ENCODE measurements at places on chromosomes 7 and 10. TPM values are rescaled to one million over a fixed set of nuclear protein-coding genes. Genes with fewer than 3 reads are reported as not detected.

GRCh38 chr7:73433924-73434700 is 534 bp downstream of the FZD9 start:
- H3K27ac ChIP-seq, result no peak overlapping the region
- peak overlapping the region; percentile 39 for H3K4me3 ChIP-seq
- no peaks in the 10 kb centered on the region for H3K36me3 ChIP-seq

MMP21 gene
- not detected for total RNA-seq

IDE gene
- total RNA-seq, result 52.7 TPM

GRCh38 chr10:99730026-99730425 is 1.9 kb downstream of the COX15 start:
- no peak overlapping the region for H3K4me3 ChIP-seq

DNA sequence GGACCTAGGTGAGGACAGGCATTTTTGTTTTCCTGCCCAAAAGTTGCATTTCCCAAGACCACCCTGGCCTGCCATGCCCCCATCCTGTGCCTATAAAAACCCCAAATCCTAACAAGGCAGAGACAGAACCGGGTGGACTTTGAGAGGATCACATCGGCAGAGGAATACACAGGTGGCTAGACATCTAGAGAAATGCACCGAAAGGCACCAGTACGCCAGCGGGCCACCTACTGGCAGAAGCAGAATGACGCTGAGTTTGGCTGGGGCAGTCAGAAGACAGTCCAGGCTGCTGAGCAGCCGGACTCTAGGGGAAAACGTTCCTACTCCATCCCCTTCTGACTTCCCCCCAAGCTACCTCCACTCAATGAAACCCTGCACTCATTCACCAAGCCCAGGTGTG is 2.8 kb downstream of the AKR1C4 start:
- no peak overlapping the region for H3K4me3 ChIP-seq
- no peaks in the 10 kb centered on the region for H3K36me3 ChIP-seq
- no peak overlapping the region for H3K27ac ChIP-seq
- H3K4me1 ChIP-seq, result no peaks in the 10 kb centered on the region

FAM13C gene
- 0.23 TPM for total RNA-seq

DNA sequence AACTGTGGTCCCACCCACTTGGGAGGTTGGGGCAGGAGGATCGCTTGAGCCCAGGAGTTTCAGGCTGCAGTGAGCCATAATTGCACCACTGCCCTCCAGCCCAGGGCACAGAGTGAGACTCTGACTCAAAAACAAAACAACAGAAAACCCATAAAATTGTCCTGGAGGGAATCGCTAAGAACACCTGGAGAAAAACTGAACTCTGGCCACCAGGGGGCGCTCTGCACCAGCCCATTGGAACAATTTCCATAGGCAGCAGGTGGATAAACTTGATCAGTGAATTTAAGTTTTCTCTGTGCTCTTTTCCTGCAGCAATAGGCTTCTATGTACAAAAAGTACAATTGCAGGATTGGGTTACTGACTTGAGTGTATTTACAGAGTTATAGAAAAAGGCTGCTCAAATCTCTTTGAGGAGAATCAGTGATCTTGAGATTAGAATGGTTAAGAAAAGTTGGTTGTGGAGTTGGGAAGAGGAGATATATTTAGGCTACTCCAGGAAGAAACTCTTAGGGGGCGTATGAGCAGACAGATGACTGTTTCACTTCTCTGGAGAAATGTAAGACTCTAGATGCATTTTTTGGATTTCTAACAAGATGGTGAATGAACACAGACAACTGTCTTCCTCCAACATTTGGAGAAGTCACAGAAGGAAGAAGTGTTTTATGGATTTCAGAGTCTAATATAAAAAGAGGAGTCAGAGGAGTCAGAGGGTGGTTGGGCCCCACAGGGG is 274.9 kb upstream of the GALNT17 start:
- H3K27me3 ChIP-seq, result no peaks in the 10 kb centered on the region
- H3K4me3 ChIP-seq, result peak overlapping the region; percentile 33
- no peak overlapping the region for H3K27ac ChIP-seq

- H3K27ac ChIP-seq, result no peak overlapping the region
- H3K4me1 ChIP-seq, result no peaks in the 10 kb centered on the region
- DNase-seq, result no peak
- no peak overlapping the region for H3K4me3 ChIP-seq
- no peaks in the 10 kb centered on the region for H3K27me3 ChIP-seq
Measured at GRCh38 chr7:110454713-110455112, 636.2 kb upstream of the LRRN3 start.

- no peak for DNase-seq
- no peaks in the 10 kb centered on the region for H3K36me3 ChIP-seq
- no peaks in the 10 kb centered on the region for H3K27me3 ChIP-seq
- no peak overlapping the region for H3K27ac ChIP-seq
- no peak overlapping the region for H3K4me3 ChIP-seq
Measured at GRCh38 chr7:73612598-73613269, 11.6 kb downstream of the MLXIPL start.

CRTAC1 gene
- 0.91 TPM for total RNA-seq

- no peak overlapping the region for H3K4me3 ChIP-seq
- no peak for DNase-seq
- no peaks in the 10 kb centered on the region for H3K27me3 ChIP-seq
Measured at GRCh38 chr7:157555313-157555712, 218.5 kb downstream of the DNAJB6 start.

PRKCQ gene
- 21.4 TPM for total RNA-seq

- H3K27me3 ChIP-seq, result no peaks in the 10 kb centered on the region
- no peaks in the 10 kb centered on the region for H3K4me1 ChIP-seq
- no peak overlapping the region for H3K4me3 ChIP-seq
- DNase-seq, result no peak
- no peak overlapping the region for H3K27ac ChIP-seq
Measured at GRCh38 chr10:104424719-104425118, 71.1 kb downstream of the CFAP58 start.

GRCh38 chr7:29424984-29425309 is 138.7 kb upstream of the PRR15 start:
- DNase-seq, result no peak
- no peaks in the 10 kb centered on the region for H3K27me3 ChIP-seq
- no peaks in the 10 kb centered on the region for H3K4me1 ChIP-seq
- H3K4me3 ChIP-seq, result no peak overlapping the region
- H3K27ac ChIP-seq, result no peak overlapping the region

GRCh38 chr7:151869455-151869854 is 7.5 kb downstream of the PRKAG2 start:
- no peak for DNase-seq
- H3K27ac ChIP-seq, result no peak overlapping the region
- H3K4me3 ChIP-seq, result no peak overlapping the region
- H3K36me3 ChIP-seq, result no peaks in the 10 kb centered on the region

DNA sequence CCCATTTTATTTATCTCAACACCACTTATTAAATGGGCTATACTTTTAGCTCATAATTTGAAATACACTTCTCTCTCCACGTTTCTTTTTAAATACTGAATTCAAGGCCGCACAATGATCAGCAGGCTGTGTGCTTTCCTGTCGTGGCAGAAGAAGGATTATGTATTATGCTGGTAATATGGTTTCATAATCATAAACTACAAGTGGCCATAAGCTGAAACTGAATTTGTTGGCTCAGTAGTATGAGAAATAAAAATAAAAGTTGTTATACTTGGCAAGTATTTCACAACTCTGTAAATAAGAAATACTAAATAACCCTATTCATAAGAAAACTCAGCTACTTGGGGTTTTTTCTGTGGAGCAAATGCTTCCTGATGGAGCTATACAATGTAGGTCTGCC is 313.6 kb downstream of the DOCK4 start:
- no peak overlapping the region for H3K27ac ChIP-seq
- no peak for DNase-seq
- no peaks in the 10 kb centered on the region for H3K27me3 ChIP-seq
- H3K4me1 ChIP-seq, result no peaks in the 10 kb centered on the region
- H3K36me3 ChIP-seq, result no peaks in the 10 kb centered on the region
- no peak overlapping the region for H3K4me3 ChIP-seq

- H3K4me1 ChIP-seq, result peaks cover 11% of the 10 kb centered on the region
- no peak overlapping the region for H3K4me3 ChIP-seq
- no peak for DNase-seq
- H3K27me3 ChIP-seq, result peaks cover 7% of the 10 kb centered on the region
- no peak overlapping the region for H3K27ac ChIP-seq
- H3K36me3 ChIP-seq, result no peaks in the 10 kb centered on the region
Measured at GRCh38 chr7:80127412-80128160, 7.0 kb upstream of the GNAI1 start.

GRCh38 chr7:116785843-116786242 is 76.5 kb upstream of the CAPZA2 start:
- H3K27me3 ChIP-seq, result no peaks in the 10 kb centered on the region
- no peaks in the 10 kb centered on the region for H3K36me3 ChIP-seq
- no peak overlapping the region for H3K27ac ChIP-seq
- peaks cover 6% of the 10 kb centered on the region for H3K4me1 ChIP-seq

GRCh38 chr10:32953277-32953927 is 4.6 kb downstream of the ITGB1 start:
- DNase-seq, result no peak
- H3K4me3 ChIP-seq, result no peak overlapping the region
- no peak overlapping the region for H3K27ac ChIP-seq
- peaks cover 33% of the 10 kb centered on the region for H3K4me1 ChIP-seq
- H3K36me3 ChIP-seq, result no peaks in the 10 kb centered on the region

FKBP9 gene
- total RNA-seq, result 9.9 TPM

VKORC1L1 gene
- 43.9 TPM for total RNA-seq

RPA3 gene
- total RNA-seq, result 106 TPM

- H3K4me3 ChIP-seq, result peak overlapping the region; percentile 51
- H3K36me3 ChIP-seq, result no peaks in the 10 kb centered on the region
- DNase-seq, result peak; percentile 49
- peaks cover 2% of the 10 kb centered on the region for H3K4me1 ChIP-seq
Measured at GRCh38 chr10:58511765-58512490, 744 bp upstream of the BICC1 start.

DNA sequence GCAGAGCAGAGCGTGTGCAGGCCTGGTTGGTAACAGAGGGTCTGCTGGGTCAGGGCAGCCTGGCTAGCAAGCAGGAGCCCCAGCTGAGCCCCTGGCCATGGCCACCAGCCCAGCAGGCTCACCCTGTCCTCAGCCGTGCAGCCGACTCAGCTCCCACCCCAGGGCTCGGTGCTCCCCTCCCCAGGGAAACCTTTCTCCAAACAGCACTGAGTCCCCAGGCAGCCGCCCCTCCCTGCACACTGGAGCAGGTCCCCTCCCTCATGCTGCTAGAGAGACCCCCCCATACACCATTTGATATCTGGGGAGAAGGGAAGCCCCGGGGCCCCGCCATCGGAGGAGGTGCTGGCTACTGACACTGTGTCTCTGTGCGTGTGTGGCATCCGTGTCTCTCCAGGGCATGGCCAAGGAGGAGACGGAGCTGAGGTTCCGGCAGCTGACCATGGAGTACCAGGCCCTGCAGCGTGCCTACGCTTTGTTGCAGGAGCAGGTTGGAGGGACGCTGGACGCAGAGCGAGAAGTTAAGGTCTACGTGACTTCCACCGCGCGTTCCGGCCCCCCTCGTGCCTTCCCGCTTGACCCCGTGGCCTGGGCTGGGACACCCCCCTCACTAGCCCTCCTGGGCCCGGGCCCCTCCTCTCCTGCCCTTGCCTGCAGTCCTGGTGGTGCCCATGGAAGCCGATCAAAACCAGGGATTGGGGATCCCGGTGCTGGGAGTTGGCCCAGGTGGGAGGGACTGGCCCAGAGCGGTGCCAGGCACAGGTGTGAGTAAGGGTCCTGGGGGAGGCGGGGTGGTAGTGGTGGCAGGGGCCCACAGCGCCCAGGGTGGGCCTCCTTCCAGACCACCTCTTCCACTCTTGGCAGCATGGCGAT is 45.0 kb upstream of the DPYSL4 start:
- no peak for DNase-seq
- peaks cover 9% of the 10 kb centered on the region for H3K4me1 ChIP-seq
- H3K36me3 ChIP-seq, result no peaks in the 10 kb centered on the region
- H3K27me3 ChIP-seq, result no peaks in the 10 kb centered on the region
- no peak overlapping the region for H3K27ac ChIP-seq

MYO1G gene
- 0.19 TPM for total RNA-seq

DNA sequence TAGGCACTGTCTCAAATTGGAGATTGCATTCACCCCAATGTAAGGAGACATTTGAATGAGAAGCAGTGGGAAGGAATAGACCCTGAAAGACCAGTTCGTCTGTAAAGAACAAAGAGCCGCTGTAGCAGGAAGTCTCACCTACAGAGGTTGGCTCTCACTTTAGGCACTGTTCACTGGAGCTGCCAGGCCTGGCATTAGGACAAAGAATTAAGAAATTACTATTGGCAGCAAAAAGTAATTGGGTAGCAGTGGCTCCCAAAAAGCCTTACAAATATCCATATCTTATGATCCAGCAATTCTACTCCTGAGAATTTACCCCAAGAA is 10.5 kb upstream of the TEX36 start:
- DNase-seq, result no peak
- H3K4me3 ChIP-seq, result no peak overlapping the region
- H3K36me3 ChIP-seq, result no peaks in the 10 kb centered on the region

- H3K27me3 ChIP-seq, result peaks cover 19% of the 10 kb centered on the region
- DNase-seq, result peak; percentile 3
- H3K4me1 ChIP-seq, result peaks cover 13% of the 10 kb centered on the region
- no peak overlapping the region for H3K4me3 ChIP-seq
- H3K36me3 ChIP-seq, result no peaks in the 10 kb centered on the region
Measured at GRCh38 chr10:122457934-122458333, 3.4 kb upstream of the HTRA1 start.

DNA sequence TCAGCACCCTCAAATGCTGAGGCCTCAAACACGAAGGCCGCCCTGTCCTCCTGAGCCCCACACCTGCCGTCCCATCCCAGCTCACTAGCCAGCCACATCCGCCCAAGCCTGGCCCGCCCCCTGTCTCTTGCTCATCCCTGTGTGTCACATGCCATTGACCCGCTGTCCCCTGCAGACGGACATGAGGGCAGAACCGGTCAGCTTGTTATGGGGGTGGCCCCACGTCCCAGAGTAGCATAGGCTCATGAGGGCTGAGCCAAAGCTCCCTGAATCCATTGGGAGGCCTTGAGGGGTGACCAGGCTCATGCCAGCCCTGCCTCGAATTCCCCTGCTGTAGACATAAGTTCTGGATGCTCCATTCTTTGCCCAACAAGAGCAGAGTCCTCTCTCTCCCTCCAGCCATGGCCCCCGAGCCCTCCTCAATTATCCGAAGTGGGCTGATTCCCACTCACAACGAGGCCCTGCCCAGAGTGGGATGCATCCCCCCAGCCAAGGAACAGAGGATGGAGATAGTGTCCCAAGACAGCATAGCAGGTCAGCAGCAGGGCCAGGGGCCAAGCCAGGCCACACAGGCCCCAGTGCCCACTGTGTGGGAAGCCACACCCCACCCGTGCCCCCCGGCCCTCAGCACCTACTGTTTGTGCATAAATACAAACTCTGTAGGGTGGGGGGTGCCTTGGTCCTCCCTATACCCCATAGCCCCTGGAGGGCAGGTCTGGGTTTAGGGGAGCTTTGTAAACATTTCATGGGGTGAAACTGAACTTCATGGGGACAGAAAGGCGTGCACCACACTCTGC is 42.1 kb downstream of the EBF3 start:
- no peak overlapping the region for H3K27ac ChIP-seq
- no peaks in the 10 kb centered on the region for H3K4me1 ChIP-seq
- H3K27me3 ChIP-seq, result no peaks in the 10 kb centered on the region
- no peak for DNase-seq
- no peaks in the 10 kb centered on the region for H3K36me3 ChIP-seq

DNA sequence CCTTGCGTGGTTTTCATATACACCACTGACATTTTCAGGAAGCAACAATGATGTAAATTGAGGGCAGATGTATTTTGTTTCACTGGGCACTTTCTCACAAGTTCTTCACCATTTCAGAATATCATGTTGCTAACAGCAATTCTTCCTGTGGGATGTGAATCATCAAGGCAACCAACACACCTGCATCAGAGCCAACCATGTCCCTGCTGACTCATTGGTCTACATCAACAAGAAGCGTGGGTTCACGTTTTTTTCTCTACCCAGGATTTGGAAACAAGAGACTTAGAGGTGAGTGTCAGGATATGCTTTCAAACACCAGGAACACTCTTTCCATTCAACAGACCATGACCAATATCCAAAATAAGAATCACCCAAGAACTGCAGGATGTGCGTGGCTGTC is 203.9 kb downstream of the TEX36 start:
- DNase-seq, result no peak
- H3K4me1 ChIP-seq, result peaks cover 4% of the 10 kb centered on the region
- no peaks in the 10 kb centered on the region for H3K27me3 ChIP-seq
- no peaks in the 10 kb centered on the region for H3K36me3 ChIP-seq

Data from H1 (cell line).